ENCODE measurements at places on chromosomes 11 and 22.

DNA sequence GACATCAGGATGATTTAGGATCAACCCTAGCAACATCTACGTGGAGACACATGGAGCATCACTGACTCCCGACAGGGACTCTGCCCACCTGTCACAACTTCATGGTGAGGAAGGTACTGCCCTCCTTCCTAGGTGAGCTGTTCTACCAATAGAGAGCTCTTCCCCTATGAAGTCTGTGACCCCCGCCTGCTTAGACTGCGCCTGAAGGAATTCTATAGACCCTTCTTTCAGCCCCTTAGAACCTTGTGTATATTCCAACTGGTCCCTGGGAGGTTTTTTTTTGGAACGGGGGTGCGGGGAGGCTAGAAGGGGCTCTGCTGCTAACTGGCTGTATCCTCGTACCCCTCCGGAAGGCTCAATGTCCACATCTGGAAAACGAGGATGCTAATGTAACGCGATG is 566 bp downstream of the INTS4 start:
- no peak for DNase-seq

GRCh38 chr11:13055200-13055599 is 46.1 kb downstream of the RASSF10 start:
- DNase-seq: no peak

DNA sequence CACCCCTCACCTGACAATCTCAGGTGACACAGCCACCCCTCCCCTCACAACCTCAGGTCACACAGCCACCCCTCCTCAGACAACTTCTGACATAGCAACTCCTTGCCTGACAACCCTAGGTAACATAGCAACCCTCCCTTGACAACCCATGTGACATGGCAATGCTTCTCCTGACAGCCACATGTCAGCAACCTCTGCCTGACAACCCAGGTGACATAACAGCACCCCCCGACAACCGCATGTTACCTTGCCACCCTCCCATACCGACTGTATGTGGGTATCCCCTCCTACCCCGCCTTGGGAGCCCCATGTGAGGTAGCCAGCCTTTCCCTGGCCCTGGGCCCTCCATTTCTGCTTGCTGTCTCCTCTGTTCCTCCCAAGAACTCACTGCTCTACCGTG is 77.7 kb upstream of the B3GAT1 start:
- DNase-seq: no peak

GRCh38 chr22:46761017-46761416 is 1.4 kb upstream of the TBC1D22A start:
- DNase-seq: no peak

- DNase-seq: no peak
Observed at GRCh38 chr11:88307749-88308425, 29.6 kb downstream of the CTSC start.

All from stromal cell of bone marrow (primary cell).